Naive B cell (primary cell): ENCODE measurements at places on chromosomes 7 and 10. TPM values are rescaled to one million over a fixed set of nuclear protein-coding genes. Genes with fewer than 3 reads are reported as not detected.
A peak's percentile ranks its signal among the peaks of the same experiment; 100 is the strongest.

The SNX10 gene
- 148 TPM for polyA plus RNA-seq

The GIMAP5 gene
- polyA plus RNA-seq, result 1.4 TPM

The EPHA1 gene
- polyA plus RNA-seq, result not detected

The NPSR1 gene
- polyA plus RNA-seq, result not detected

The ACSM6 gene
- not detected for polyA plus RNA-seq

The CALCR gene
- not detected for polyA plus RNA-seq

The NKX1-2 gene
- polyA plus RNA-seq, result not detected

The ARHGEF35 gene
- polyA plus RNA-seq, result 4.6 TPM

The ZNF467 gene
- not detected for polyA plus RNA-seq

The PWWP2B gene
- 7.1 TPM for polyA plus RNA-seq

The FAM131B gene
- polyA plus RNA-seq, result not detected

The TMEM270 gene
- not detected for polyA plus RNA-seq

The SCIN gene
- polyA plus RNA-seq, result 0.11 TPM

The FAM180A gene
- not detected for polyA plus RNA-seq

DNA sequence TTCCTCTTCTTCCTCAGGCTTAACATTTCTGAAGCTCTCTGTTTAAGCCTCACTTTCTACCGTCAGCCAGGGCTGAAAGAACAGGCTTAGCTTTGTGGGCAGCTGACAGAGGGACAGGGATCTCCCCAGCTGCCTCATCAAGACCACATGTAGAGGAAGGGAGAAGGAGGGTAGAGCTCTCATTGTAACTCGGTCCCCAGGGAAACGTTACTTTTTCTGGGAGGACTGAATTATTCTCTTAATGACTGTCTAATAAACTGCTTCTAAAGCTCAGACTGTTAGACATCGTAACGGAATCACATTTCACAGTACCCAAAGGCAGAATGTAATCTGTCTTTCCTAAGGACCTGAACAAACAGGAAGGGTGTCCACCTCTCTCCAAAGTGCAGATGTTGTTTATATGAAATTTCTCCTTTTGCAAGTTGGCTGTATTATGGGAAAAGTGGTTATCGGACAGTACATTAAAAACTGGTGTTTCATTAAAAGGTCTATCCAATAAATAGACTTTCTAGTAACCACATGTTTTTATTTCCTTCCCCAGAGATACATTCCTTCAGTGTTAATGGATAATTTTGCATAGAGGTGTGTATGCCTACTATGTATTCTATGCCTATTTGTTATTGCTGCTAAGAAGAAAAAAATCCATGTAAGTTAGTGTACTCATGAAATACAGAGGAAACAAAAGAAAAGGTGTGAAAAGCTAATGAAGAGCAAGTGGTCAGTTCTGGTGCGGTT, 144.2 kb downstream of the CTTNBP2 start:
- no peak for DNase-seq

DNA sequence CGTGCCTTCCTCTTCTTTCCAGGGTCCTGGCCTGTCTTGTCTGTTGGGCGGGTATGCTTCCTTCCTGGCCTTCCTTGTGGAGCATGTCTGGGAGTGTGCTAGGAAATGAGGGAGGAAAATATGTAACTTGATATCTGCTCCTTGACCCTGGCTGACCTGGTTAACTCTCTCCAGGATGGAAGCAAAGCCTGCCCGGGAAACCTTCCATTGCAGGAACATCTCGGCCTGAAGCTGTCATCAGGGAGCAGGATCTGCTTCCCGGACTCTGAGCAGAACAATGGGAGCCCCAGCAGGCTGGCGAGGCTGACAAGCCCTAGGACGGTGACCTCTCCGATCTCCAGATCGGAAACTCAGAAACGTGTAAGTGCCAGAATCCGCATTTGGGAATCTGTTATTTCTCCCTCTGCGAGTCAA, 340.3 kb downstream of the FRMD4A start:
- DNase-seq, result no peak

- DNase-seq, result no peak
Observed at GRCh38 chr10:79050896-79051555, 17.7 kb upstream of the ZMIZ1 start.

GRCh38 chr7:101315336-101315735, 6.3 kb downstream of the IFT22 start:
- peak; percentile 22 for DNase-seq

DNA sequence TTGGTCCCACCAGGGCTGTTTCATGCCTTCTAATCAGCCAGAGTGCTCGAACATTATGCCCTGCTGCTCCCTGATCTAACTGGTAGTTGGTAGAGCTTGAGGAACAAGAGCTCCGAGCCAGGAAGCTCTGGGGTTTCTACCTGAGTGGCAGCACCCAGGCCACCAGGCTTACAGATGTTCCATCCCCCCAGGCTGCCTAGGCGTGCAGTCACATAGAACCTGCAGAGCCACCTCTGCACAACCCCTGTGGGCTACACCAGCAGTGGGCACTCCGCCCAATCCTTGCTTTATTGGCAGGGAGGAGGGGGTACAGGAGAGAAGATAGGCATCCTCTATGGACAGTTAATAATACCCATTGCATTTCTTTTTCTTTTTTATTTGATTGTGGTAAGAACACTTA, 21.8 kb downstream of the MAP3K8 start:
- DNase-seq, result peak; percentile 52

- no peak for DNase-seq
Observed at GRCh38 chr10:10490581-10490980, 527.1 kb upstream of the CELF2 start.

DNA sequence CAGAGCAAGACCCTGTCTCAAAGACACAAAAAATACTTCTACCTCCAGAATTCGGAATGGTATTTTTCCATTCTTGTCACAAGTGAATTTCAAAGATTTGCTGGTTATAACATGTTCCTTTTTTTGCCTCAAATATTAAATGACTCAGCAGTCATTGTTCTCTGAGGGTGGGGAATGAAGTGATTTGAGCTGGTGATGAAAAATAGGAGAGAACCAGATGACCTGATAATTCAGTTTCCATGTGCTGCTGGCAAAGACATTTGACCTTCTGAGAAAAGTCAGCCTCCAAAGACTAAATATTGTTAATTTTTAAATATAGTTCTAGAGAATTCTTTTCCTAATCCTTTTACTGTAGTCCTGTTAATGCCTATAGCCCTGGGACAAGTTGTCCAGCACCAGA, 78.9 kb downstream of the CACNB2 start:
- no peak for DNase-seq

GRCh38 chr10:117555863-117556262, 13.3 kb downstream of the EMX2 start:
- DNase-seq, result no peak

DNA sequence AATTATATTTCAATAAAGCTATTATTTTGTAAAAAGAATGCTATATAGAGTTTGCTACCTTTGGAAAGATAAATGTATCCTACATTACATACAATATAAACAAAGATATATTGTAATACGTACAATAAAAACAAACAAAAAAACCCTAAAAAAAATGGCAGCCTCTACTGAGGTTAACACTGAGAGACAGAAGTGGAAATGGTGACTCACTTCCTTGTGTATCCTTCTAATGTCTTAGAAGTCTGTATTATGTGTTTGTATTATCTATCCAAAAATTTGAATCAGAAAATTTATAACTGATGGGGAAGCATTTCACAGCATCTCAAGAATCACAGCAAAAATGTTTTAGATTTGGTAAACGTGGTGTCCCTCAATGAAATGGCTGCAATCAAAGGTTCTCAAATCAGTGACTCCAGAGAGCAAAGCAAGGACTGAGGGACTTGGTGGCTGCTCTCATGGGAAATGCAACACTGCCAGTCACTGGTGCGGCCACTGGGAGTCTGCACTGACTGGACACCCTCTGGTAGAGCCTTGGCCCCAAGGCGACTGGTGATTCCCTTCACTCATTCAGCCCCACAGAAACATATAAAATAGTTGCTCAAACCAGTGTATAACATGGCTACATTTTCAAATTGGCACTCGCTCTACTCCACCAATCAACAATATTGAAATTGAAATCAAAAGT, 53.8 kb downstream of the PANK1 start:
- DNase-seq, result no peak

DNA sequence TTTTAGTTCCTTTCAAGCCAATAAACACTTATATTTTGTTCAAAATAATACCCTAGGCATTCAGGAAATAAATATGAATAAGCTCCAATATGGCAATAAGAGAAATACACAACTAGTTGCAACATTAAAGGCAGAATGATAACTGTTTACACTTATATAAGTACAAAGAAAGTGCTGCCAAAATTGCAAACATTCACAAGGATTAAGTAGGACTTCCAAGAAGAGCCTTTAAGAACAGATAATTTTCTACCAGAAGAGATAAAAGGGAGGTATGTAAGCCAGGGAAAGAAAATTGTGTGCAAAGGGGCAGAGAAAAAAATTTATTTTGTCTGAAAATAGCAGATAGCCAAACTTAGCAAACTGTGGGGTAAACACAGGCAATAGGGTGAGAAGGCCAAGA, 83.8 kb downstream of the CTNNA3 start:
- no peak for DNase-seq

DNA sequence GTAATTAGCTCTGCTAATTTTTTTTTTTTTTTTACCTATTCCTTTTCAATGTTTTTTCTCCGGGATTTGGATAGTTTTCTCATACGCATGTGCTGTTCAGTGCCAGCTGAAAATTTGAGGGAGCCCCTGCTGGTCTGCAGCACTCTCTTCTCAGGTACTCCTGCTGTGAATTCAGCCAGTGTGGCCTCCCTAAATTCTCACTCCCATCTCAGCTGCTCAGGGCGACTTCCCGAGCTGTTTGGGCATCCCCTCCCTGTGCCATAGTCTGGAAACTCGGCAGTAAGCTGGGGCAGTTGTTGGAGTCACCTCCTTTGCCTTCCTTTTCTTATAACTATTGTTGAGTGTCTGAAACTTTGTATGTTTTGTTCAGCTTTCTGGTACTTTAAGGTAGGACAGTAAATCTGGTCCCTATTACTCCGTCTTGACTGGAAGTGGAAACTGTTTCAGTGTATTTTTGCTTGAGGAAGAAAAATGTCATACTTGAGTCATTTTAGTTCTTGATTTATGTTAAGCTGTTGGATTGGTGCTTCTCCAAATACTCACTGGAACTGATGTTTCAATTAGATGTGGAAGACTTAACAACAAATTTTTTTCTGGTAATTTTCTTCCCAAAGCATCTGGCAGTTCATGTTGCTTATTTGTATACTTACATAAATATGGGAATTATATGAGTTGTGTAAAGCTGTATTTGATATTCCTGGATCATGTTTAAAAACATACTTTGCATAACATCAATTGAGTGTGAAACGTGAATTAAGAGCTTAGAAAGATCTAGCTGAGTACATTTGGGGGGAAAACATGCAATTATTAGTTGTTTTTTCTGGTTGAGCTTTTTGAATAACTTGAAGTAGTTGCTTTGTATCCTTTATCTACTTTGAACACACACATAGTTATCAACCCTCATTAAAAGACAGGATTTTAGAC, 33.7 kb downstream of the MINPP1 start:
- no peak for DNase-seq

- no peak for DNase-seq
Observed at GRCh38 chr7:5584096-5584495, 160.5 kb upstream of the TNRC18 start.

GRCh38 chr10:22805304-22805703, 90.9 kb upstream of the PIP4K2A start:
- DNase-seq, result no peak

DNA sequence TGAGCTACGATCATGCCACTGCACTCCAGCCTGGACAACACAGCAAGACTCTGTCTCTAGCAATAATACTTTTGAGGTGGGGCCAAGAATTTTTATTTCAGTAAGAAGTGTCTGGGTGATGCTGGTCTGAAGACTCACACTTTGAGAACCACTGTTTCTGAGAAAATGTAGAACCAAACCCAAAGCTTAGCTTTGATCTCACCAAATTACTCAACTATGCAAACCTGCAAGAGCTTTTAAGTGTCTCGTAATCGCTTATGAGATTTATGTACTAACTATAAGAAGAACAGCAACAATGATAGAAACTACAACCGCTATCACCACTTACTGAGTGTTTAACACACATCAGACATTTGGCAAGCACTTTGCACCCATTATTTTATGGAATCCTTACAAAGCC, 29.5 kb downstream of the APBB1IP start:
- DNase-seq, result no peak

- no peak for DNase-seq
Observed at GRCh38 chr7:133135451-133135850, 53.6 kb upstream of the CHCHD3 start.

DNA sequence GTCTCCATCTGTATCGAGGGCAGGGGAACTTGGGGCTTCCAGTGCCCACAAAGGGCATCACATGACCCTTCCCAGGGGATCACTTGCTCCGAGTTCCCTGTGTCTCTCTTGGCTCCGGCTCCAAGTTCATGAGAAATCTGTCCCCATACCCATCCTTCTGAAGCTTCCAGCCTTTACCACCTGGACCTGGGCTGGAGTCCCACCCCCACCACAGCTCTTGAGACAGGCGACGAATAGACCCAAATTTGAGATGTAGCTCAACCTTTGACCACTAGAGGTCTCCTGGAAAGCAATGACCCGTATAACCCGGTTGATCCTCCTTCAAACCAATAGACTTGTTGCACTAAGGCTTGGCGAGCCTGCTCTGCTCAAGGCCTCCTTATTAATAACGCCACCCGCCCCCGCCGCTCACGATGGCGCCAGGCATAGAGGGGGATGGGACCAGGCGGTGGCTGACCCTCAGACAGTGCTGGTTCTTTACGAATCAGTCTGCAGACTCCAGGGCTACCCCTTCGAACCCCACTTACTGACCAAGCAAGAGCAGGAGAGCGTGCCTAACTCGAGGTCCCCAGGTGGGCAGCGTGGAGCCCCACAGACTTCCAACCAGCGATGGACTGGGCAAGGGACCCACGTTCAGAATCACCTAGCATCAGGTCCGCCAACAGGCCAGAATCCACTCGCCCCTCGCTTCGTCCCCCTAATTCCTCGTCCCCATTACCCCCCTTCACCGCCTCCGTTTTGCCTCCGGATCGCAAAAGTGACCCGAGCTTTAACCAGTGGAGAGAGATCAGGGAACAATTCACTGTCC, 4.4 kb upstream of the ARID5B start:
- DNase-seq, result peak; percentile 77

DNA sequence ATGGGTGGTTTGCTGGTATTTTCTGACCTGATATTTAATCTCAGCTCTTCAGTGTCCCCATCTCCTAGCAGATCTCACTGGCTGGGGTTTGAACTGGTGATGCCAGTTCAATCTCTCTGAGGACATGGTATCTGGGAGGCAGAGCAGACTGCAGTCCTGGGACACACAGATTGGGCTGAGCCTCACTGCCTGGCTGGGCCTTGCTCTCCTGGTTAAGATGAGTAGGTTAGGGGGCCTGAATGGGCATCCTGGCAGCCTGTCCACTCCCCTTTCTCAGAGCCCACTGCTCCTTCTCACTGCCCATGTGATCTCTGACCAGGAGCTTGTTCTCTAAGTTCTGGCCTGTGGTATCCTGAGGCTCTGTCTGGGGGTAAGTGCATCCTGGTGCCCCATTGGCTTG, 363.4 kb downstream of the GLRX3 start:
- no peak for DNase-seq

GRCh38 chr7:823649-824048, 8.6 kb upstream of the SUN1 start:
- no peak for DNase-seq

GRCh38 chr10:48780341-48780740, 95.7 kb downstream of the WDFY4 start:
- no peak for DNase-seq

GRCh38 chr7:148045521-148045920, 545.0 kb upstream of the C7orf33 start:
- no peak for DNase-seq

- peak; percentile 39 for DNase-seq
Observed at GRCh38 chr7:129829737-129830631, 122.8 kb downstream of the UBE2H start.

- no peak for DNase-seq
Observed at GRCh38 chr7:151410405-151411390, 860 bp upstream of the WDR86 start.
